Stromal cell of bone marrow (primary cell): ENCODE measurements at places on chromosomes 6 and 20.

GRCh38 chr6:148608199-148608951 lies 138.5 kb upstream of the UST start:
- no peak for DNase-seq

DNA sequence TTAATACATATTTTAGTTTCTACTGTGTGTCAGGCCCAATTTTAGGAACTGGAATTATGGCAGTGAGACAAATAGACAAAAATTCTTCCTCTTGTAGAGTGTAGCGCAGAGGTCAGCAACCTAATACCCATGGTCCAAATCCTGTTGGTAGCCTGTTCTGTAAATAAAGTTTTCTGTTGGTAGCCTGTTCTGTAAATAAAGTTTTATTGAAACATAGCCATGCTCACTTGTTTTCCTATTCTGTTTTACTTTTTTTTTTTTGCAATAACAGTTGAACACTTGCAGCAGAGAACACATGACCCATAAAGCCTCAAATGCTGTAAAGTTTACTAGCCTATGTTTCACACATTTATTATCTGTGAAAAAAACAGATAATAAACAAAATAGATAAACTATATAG lies 87.9 kb downstream of the SCAF8 start:
- DNase-seq: no peak

DNA sequence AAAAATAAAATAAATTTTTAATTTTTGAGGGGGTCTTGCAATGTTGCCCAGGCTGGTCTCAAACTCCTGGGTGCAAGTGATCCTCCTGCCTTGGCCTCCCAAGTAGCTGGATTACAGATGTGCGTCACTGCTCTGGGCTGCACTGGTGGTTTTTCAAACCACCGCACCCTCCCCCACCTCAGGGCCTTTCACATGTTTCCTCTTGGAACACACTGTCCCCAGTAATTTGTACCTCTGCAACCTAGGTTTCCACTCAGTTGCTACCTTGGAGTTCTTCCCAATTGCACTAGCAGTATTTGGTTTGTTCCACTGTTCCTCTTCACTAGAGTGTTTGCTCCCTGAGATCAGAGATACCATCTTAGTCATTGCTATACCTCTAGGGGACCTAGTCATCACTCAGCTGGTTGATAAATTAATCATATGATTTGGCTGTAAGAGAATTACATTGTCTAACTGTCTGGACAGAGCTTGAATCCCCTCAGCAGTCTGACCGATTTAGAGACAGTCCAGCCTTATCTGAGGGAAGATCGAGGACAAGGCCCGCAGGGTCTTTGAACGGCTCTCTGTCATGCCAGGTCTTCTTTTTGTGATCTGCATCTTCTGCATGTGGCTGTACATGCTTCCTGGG lies 32.0 kb downstream of the CEP43 start:
- peak; percentile 13 for DNase-seq

DNA sequence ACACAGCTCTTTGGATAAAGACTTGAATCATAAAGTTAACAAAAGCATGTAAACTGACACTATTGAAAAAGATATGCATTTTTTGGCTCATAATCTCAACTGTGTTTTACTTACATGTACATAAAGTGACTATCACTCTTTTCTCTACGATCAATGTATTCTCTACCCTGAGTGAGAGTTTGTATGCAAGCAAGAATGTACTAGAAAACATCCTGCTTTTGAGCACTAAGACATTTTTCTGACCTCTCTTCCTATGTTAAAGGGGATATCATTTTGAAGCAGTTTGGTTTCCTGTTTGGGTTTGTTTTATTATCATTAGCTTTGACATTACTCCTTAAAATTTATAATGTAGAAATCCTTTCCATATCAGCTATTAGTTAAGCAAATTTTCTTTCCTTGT lies 910.8 kb downstream of the C6orf118 start:
- DNase-seq: no peak

GRCh38 chr6:11711984-11712711 lies 66.5 kb downstream of the ADTRP start:
- no peak for DNase-seq

- DNase-seq: no peak
These were observed 183.4 kb upstream of the AKAP12 start for GRCh38 chr6:151056230-151056907.

GRCh38 chr6:23537828-23538227 lies 588.2 kb upstream of the NRSN1 start:
- DNase-seq: no peak

GRCh38 chr20:57053793-57054552 lies 212.5 kb downstream of the BMP7 start:
- DNase-seq: no peak

DNA sequence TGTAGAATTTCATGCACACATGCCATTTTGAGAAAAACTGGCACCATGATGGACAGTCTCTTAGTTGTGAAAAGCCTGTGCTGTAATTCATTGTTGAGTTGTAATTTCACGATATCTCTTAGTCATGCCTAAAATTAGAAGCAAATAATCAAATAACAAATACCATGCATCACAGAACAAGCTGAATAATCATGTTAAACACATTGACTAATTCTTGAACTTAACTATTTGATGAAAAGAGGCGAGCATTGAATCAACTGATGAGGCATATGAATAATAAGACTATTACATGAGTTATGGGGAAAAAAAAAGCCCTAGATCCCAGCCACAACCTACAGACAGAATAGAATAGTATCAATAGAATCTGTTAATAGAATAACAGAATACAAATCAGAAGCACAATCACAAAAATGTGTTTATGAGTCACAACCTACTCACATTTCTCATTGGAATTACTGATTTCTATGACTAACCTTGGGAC lies 14.2 kb upstream of the RNF217 start:
- DNase-seq: no peak

DNA sequence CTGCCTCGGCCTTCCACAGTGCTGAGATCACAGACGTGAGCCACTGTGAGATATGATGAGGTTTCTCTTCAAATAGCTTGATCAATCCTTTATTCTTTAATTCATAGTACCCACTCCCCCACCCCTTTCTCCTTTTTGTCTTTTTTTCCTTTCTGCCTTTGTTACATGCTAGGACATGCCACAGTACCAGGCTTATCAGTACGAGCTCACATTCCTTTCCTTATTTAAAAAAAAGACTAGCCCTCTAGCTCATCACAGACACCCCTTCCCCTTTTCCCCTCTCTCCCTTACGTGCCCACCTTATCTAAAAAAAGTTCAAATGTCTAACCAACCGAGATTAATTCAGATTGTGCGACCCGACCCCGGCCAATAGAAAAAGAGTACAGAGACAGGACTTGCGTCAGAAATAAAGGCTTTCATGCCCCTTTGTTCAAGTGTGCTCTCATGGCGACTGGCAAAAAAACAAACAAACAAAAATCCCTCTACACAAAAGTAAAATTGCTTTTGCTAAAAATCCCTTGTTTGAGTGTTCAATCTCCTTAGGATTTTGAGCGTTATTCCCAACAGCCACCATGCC lies 49.2 kb downstream of the MRAP2 start:
- no peak for DNase-seq

DNA sequence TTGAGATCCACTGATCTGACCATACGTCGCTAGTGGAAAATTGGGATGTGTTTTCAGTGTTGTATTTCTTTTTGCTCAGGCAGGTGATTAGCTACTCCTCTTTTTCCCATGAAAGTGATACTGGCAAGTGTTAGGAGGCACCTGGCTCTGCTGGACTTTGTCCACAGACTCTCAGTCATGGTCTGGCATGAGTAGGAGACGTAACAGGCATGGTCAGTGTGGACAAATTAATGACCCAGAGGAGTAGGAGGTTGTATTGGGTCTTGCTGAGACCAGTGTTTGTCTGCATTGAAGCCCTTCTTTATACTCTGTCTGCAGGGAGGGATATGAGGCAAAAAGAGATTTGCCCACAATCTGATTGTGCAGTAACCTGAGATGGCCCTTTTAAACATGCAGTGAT lies 178.7 kb downstream of the DTNBP1 start:
- no peak for DNase-seq

- peak; percentile 85 for DNase-seq
These were observed 9.6 kb downstream of the DYNLRB1 start for GRCh38 chr20:34525709-34526416.

GRCh38 chr6:48733581-48733980 lies 622.6 kb upstream of the PTCHD4 start:
- no peak for DNase-seq

GRCh38 chr6:163564534-163564933 lies 150.0 kb downstream of the QKI start:
- DNase-seq: no peak

- DNase-seq: peak; percentile 86
These were observed 736.4 kb upstream of the MARCKS start for GRCh38 chr6:113120582-113121285.

DNA sequence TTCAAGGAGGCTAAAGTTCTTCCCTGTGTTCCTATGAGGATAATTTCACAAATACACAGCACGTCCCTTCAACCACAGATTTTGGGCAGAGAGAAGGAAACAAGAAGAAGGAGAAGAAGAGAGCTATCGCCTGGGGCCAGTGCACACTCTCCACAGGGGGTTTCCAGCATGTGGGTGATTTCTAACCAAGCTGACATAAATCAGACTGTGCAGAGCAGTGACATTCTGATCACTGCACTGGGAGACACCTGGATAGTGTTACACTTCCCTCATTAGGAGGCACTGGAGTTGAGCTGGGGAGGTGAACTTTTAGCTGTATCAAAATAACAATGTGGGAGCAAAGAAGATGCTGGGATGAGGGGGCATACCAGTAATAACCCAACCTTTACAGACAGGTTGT lies 71.8 kb upstream of the CENPW start:
- no peak for DNase-seq

DNA sequence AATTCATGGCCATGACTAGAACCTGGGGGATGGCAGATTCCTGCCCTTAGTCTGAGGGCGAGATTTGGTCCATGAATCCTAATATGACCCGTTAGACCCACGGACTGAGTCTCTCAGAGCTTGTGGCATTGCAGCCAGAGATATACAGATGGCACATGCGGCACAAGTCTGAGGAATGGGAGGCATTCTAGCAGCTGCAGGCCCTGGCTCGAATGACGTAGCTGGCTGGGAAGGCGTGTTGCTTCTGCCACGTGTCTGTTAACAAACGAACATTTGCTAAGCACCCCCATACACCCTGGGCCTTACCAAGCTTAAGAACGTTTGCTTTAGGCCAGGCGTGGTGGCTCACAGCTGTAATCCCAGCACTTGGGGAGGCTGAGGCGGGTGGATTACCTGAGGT lies 68.0 kb downstream of the CD164 start:
- DNase-seq: no peak

GRCh38 chr20:38164624-38165088 lies 414 bp downstream of the TGM2 start:
- no peak for DNase-seq

GRCh38 chr6:4870821-4871494 lies 94.8 kb downstream of the CDYL start:
- DNase-seq: no peak

- DNase-seq: no peak
These were observed 54.4 kb upstream of the MARCKS start for GRCh38 chr6:113802779-113803178.

DNA sequence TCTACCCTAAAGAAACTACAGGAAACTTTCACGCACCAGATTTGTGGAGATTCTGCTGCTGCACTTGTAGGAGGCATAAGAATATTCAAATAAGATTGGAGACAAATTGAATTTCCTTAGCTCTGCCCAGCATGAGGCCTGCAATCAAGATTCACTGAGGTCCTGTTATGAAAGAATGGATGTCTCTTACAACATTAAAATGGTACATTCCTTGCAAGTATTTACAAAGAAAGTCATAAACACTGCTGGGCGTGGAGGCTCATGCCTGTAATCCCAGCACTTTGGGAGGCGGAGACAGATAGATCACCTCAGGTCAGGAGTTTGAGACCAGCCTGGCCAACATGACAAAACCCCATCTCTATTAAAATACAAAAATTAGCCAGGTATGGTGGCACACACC lies 74.0 kb upstream of the MAP3K4 start:
- no peak for DNase-seq

GRCh38 chr6:41266541-41266940 lies 19.9 kb downstream of the TREM1 start:
- DNase-seq: no peak

- peak; percentile 87 for DNase-seq
These were observed 165.9 kb downstream of the SASH1 start for GRCh38 chr6:148508401-148509041.

DNA sequence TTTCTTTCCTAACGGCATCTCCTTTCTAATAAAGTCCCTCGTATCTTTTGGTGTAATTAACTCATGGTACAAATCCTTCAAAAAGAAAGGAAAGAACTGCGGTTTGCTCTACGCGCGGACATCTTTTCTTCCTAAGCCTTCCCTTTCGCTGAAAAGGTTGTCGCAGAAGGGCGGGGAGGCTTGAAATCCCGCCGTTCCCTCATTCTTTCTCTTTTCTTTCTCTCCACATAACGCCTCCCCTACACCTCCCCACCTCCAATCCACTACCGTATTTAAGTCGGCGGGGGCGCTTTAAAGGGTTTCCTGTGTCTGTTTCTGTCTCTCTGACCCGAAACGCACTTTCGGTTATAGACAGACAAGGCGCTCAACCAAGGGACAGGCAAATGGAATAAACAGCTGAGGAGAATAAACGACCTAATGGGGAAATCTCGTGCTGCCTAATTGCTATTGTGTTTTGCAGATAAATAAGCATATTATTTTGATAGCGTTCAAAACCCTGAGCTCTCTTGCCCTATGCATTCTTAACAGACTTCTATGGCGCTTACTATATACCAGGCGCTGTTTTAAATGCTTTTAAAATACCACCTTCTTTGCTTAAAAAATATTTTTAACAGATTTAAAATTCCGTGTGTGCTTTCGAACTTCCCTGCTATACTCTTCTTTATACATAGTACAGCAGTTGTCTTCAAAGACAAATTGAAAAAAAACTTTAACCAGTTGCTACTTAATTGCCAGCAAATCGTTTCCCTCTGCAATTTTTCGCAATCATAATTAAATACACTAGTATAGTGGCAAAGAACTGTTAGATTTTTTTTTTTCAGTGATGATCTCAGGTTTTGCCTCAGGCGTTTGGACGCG lies 2.5 kb upstream of the HEY2 start:
- DNase-seq: no peak

- DNase-seq: no peak
These were observed at the start of gene PPP1R16B for GRCh38 chr20:38805502-38805957. Gene PPP1R16B (plus strand): TSS chr20:38805697. CDS start chr20:38835926, 30,229 bp downstream.

DNA sequence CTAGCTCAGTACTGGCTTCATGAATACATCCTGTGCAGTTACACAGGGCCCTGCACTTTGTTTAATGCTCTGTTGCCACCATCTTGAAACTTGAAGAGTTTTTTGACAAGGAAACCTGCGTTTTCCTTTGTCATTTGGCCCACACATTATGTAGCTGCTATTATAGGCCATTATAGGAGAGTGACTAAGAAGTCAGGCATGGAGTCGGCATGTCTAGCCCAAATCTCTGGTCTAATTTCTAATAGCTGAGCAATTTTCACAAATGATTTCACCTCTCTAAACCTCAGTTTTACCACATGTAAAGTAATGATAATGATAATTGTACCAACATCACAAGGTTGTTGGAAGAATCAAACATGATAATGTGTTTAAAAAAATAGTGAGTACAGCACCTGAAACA lies 67.1 kb upstream of the MYLIP start:
- DNase-seq: no peak

GRCh38 chr6:1703091-1703855 lies 93.6 kb downstream of the FOXC1 start:
- DNase-seq: no peak
